ENCODE measurements at places on chromosomes 3 and 15.

- DNase-seq, result no peak
These were observed 185.3 kb downstream of the FNDC3B start for GRCh38 chr3:172224560-172225214.

- DNase-seq, result no peak
These were observed 36.9 kb downstream of the RFTN1 start for GRCh38 chr3:16476636-16477035.

- DNase-seq, result no peak
These were observed 124.6 kb upstream of the GBE1 start for GRCh38 chr3:81886081-81886480.

DNA sequence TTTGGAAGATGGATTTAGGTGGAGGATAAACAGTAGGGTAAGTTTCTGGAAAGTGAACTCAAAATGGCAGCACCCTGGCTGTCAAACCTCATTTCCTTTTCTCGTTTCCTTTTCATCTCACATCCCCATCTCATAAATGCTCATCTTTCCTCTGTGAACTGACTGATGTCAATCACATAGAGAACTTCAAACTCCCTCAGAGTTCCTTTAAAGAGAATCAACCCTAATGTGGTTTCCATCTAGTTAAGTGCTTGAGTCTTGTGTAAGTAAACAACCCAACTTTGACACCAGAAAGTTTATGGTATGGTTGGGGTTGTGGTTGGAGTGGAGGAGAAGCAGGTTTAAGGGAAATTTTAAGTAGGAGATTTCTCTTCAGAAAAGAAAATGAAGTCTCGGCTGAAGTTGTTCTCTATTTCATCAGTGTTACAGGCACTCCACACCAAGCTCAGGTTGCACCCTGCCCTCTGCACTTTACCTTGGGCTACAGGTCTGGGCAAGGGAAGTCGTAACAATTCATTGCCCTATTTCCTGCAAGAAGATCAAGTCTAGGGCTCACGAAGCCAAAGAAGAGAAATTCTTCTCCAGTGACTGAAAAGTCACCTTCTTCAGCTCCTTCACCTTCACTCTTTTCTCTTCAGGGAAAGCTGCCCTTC is 34.4 kb upstream of the TNIK start:
- DNase-seq, result no peak

DNA sequence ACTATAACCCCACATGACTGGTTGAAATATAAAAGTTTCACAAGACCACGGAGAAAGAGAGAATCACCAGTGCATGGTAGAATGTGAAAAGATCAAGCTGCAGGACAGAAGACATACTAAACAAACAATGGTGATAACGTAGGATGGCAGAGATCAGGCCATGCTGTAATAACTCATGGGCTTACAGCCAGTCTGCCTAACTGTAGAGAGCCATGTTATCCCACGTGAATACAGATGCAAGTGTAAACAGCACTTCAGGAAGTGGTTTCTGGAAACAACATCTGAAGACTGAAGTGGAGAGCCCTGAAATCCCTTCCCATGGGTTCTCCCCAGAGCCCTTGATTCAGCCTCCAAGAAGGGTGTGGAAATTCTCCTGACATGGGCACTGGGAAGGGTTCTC is 103.2 kb upstream of the SLCO2A1 start:
- DNase-seq, result no peak

GRCh38 chr15:58340176-58340575 is 91.6 kb upstream of the LIPC start:
- DNase-seq, result no peak
